B cell (primary cell): ENCODE measurements at places on chromosomes 7 and 10.

- no peak for DNase-seq
These were observed 152.8 kb downstream of the AUTS2 start for GRCh38 chr7:69751026-69751425.

- DNase-seq: no peak
These were observed 106.9 kb upstream of the PDLIM1 start for GRCh38 chr10:95397747-95398146.

- no peak for DNase-seq
These were observed 144.1 kb upstream of the FAM171A1 start for GRCh38 chr10:15515202-15515601.

- DNase-seq: no peak
These were observed 35.0 kb downstream of the INPP5A start for GRCh38 chr10:132572545-132572937.

- no peak for DNase-seq
These were observed 7.3 kb upstream of the PPP1R17 start for GRCh38 chr7:31679574-31680305.
